NCI-H1436 (cell line): ENCODE measurements at places on chromosomes 1 and 21.

GRCh38 chr1:31011719-31012118 lies 53.8 kb downstream of the PUM1 start:
- DNase-seq, result no peak

GRCh38 chr1:113276507-113276906 lies 113.8 kb upstream of the MAGI3 start:
- no peak for DNase-seq

DNA sequence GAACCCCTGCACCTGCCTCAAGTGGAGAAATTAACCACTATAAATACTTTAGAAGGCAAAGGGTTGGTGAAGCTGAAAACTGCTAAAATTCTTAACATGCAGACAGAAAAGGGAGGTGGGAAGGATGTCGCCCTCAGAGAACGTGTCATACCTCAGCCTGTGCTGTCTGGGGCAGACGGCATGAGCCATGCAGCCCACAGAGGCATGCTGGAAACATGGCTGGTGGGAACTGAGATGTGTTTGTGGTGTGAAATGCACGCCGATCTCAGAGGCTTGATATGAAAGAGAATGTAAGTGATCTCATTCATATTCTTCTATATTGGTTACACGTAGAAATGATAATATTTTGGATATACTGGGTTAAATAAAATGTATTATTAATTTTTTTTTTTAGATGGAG lies 16.3 kb downstream of the AGPAT3 start:
- no peak for DNase-seq

- DNase-seq, result no peak
Measured at GRCh38 chr1:118989006-118989815, 1.1 kb upstream of the TBX15 start.

DNA sequence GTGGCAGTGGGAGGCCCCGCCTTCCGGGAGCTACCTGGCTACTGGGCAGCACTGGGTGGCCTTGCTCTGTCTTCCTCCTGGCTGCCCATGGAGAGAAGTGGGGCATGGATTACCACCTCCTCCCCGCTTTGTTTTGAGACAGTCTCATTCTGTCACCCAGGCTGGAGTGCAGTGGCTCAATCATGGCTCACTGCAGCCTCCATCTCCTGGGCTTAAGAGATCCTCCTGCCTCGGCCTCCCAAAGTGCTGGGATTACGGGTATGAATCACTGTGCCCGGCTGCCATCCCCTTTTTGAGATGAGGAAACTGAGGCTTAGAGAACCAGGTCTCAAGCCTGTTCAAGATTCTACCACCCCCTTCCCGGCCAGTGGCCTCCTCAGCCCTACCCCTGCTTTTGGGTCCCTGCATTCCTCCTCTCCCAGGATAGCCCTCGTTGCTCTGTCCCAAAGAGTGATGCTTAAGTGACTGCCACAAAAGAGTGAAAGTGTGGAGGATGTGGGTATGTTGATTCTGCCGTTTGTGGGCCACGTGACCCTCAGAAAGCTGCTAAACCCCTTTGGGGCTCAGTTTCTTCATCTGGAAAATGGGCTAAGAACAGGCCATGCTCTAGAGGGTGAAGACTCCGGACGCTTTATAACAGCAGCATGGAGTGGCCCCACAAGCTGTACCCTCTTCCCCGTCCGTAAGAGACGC lies 7.8 kb downstream of the HES3 start:
- no peak for DNase-seq

GRCh38 chr1:11828511-11828910 lies 19.1 kb downstream of the NPPA start:
- DNase-seq, result no peak

DNA sequence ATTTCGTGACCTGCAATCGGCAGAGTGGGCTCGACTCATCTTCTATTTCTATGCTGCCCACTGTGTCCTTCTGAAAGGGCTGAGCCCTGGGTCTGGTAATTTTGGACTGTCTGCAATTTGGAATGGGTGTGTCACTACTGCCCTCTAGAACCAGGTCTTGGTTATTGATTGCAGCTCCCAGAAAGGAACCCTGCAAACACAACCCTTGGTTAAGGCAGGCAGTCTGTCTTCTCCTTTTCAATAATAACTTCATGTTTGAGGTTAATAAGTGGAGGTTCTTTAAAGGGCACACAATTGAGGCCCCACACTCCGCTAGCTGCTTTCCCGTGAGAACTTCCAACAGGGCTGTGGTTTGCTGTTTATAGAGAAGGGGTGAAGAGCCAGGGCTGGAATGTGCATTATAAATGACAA lies 79.9 kb upstream of the LYST start:
- no peak for DNase-seq
